Non-pigmented ciliary epithelial cell (primary cell): ENCODE measurements at places on chromosomes 1 and 21.

GRCh38 chr21:44778983-44779382 is 22.6 kb downstream of the UBE2G2 start:
- no peak for DNase-seq

- DNase-seq: no peak
These were observed 91.2 kb upstream of the FAM78B start for GRCh38 chr1:166258017-166258416.

GRCh38 chr1:101290922-101291561 is 54.2 kb downstream of the S1PR1 start:
- no peak for DNase-seq

DNA sequence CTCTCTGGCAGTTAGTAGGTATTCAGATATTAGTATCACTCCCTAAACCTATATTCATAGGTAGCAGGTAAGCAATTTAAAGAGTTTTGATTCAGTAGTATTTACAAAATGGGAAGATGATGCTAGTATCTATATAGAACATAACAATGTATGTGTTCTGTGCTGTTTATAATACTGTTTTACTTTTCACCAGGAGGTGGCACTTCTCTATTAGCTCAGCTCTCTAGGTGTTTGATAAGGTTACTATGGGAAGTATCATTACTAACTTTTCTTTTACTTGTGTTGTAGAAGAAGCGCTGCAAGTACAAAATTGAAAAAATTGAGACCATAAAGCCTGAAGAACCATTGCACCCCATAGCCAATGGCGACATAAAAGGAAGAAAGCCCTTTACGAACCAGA is 49.4 kb upstream of the FASLG start:
- DNase-seq: no peak

DNA sequence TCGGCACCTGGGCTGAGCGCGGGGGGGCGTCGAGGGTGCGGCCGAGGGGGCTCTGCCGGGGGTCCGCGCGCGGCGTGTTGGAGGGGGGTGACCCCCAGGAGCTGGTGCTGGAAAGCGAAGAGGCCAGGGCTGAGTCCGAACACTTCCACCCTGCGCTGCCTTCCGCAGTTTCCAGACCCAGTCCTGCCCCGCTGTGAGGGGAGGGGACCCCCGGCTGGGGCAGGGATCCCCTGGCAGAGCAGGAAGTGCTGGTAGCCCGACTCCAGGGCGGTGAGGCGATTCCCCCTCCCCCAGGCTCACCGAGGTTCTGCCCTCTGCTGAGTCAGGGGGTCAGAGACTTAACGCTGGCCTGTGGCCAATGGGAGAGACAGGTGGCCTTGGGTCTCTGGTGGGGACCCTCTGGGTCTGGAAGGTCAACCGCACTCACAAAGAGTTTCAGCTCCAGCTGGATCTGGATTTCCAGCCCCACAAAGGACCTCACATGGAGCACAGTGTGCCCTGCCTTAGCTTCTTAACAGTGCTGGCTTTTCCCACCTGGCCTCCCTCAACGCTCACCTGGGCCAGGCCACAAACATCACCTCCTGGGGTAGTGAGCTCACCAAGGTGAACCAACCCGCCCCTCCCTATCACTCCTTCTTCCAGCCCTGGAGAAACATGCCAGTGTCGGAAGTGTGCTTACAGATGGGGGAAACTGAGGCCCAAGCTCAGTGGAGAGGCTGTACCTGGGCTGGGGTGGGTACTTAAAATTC is 39.8 kb upstream of the SYNC start:
- no peak for DNase-seq

DNA sequence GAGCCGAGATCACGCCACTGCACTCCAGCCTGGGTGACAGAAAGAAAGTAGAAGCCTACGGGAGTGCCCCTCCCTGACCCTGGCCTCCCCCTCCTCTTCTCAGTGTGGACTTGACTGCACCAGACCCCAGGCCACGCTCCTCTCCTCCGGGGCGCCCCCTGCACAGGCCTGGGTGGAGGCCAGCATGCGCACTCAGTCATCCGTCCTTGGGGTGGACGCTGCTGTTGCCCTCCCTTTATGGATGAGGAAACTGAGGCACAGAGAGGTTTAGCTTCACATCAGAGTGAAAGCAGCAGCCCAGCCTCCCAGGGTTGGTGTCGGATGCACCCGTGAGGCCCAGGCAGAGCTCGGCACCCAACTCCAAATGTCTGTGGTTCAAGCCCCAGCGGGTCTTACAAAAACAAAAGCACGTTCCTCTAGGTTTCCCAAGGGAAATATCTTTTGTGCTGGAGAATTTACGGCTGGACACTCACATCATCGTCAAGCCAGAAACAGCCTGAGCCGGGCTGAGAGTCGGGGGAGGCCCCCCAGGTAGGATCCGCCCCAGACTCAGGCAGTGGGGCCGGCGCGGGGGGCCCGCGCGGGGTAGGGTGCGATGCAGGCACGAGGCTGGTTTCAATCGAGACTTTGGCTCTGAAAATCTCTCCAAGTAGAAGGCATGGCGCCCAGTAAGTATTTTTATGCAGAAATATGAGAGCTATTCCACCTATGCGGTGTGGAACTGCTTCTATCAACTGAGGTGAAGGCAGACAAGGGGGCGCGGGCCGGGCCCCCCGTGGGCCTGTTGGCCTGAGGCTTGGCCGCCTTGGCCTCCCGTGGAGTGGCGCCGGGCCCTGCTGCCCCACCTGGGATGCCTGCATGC is 36.6 kb downstream of the MORN1 start:
- no peak for DNase-seq

GRCh38 chr1:244044423-244044822 is 6.7 kb upstream of the ZBTB18 start:
- DNase-seq: no peak
